IMR-90 (cell line): ENCODE measurements at places on chromosomes 12 and 14. TPM values are rescaled to one million over a fixed set of nuclear protein-coding genes. Genes with fewer than 3 reads are reported as not detected.

DNA sequence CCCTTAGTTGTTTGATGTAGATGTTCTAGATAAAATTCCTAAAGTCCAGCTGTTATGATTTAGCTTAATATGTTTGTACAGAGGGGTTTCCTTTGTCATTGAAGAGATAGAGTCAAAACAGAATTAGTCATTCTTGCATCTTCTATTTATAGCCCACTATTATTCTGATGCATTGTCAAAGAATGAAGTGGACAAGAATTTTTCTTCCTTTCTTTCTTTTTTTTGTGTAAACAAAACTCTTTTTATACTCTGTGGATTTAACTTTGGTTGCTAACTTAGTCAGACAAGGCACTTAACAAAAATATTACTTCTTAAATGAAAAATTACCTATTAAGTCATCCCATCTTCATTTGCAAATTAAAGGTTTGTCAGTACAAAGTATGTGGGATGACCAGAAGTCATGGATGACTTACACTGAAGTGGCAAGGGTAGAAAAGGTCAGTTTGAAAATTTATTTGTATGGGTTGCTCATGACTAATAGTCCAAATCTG is 215.6 kb upstream of the DDHD1 start:
- peaks cover 17% of the 10 kb centered on the region for H3K4me1 ChIP-seq
- peak; percentile 88 for DNase-seq
- H3K4me3 ChIP-seq: no peak overlapping the region
- H3K27me3 ChIP-seq: peaks cover 2% of the 10 kb centered on the region; the same call in 1 of the 2 replicates

DNA sequence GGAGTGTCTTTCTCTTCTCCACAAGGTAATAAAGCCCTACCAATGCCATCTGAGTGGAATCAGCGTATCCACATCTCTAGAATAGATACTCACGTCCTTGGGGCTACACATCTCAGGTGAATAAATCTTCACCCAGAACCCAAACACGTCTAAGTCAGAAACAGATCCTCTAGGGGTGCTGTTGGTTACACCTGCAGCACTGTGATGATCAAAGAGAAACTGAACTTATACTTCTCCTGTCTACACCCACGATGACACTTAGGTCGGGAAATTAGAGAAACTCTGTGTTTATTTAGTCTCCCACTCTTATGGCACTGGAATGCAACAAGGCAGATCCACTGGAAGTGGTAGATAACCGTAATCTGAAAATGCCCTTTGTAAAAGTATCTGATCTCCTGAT is 46.2 kb downstream of the WIF1 start:
- H3K36me3 ChIP-seq: no peaks in the 10 kb centered on the region
- H3K27ac ChIP-seq: no peak overlapping the region
- H3K4me3 ChIP-seq: no peak overlapping the region

GRCh38 chr14:78091361-78091760 is 78.8 kb upstream of the NRXN3 start:
- no peaks in the 10 kb centered on the region for H3K27me3 ChIP-seq
- H3K27ac ChIP-seq: no peak overlapping the region
- no peaks in the 10 kb centered on the region for H3K4me1 ChIP-seq

GRCh38 chr14:89607453-89607852 is 190.4 kb upstream of the FOXN3 start:
- H3K4me3 ChIP-seq: no peak overlapping the region
- no peaks in the 10 kb centered on the region for H3K27me3 ChIP-seq
- peaks cover 1% of the 10 kb centered on the region; the same call in 1 of the 2 replicates for H3K36me3 ChIP-seq
- peak; percentile 40 for DNase-seq
- H3K4me1 ChIP-seq: no peaks in the 10 kb centered on the region
- no peak overlapping the region for H3K27ac ChIP-seq

DNA sequence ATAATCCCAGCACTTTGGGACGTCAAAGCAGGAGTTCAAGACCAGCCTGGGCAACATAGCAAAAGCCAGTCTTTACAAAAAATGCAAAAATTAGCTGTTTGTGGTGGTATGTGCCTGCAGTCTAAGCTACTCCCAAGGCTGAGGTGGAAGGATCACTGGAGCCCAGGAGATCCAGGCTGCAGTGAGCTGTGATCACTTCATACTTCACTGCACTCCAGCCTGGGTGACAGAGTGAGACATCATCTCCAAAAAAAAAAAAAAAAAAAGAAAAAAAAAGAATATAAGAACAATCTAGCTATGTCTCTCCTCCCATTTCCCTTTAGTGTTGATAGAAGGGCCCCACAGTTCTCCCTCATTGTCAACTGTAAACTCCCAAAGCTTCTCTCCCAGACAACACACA is 3.5 kb upstream of the BCAT1 start:
- peaks cover 5% of the 10 kb centered on the region for H3K4me1 ChIP-seq
- no peaks in the 10 kb centered on the region for H3K36me3 ChIP-seq
- no peaks in the 10 kb centered on the region for H3K27me3 ChIP-seq
- H3K27ac ChIP-seq: no peak overlapping the region
- H3K4me3 ChIP-seq: no peak overlapping the region
- DNase-seq: no peak

GRCh38 chr12:96811083-96811482 is 96.0 kb upstream of the NEDD1 start:
- peak; percentile 85 for DNase-seq
- H3K4me3 ChIP-seq: no peak overlapping the region
- H3K36me3 ChIP-seq: no peaks in the 10 kb centered on the region
- H3K27ac ChIP-seq: no peak overlapping the region
- H3K4me1 ChIP-seq: no peaks in the 10 kb centered on the region

DNA sequence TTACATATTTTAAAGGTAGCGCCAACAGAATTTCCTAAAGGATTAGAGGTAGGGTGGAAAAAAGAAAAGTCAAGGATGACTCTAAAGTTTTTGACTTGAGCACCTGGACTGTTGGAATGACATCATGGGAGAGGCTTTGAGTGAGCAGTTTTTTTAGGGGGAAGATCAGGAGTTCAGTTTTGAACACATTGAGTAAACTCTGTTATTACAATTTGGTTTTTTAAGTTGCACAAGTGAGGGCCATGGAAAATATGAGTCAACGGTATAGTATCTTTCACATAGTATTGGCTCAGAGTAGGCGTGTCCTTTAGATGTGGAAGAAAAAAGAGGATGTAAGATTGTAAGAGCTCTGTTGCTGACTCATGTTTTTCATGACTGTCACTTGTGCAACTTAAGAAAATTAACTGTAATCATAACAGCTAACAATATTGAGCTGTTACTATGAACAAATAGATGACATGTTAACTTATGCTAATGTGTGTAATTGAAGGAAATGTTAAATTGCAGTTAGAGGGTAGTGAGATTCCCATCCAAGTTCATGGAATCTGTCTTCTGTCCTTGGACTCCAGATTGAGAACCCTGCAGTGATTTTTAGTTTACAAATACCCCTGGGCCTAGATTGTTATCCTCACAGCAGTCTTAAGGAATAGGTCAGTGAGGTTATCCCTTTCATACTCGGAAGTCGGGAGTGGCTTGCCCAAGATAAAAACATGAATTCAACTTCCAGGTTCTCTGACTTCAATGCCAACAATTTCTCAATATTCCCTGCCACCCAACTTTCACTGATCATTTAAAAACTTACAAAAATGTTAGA is 48.2 kb upstream of the ATP2B1 start:
- H3K27me3 ChIP-seq: no peaks in the 10 kb centered on the region
- H3K27ac ChIP-seq: peak overlapping the region; percentile 76; the same call in 1 of the 2 replicates
- peak; percentile 99 for DNase-seq
- no peaks in the 10 kb centered on the region for H3K36me3 ChIP-seq
- H3K4me1 ChIP-seq: peaks cover 8% of the 10 kb centered on the region

GRCh38 chr12:98149270-98149669 is 366.1 kb upstream of the TMPO start:
- H3K27me3 ChIP-seq: no peaks in the 10 kb centered on the region
- H3K27ac ChIP-seq: no peak overlapping the region
- no peak for DNase-seq
- H3K36me3 ChIP-seq: no peaks in the 10 kb centered on the region
- no peak overlapping the region for H3K4me3 ChIP-seq

GRCh38 chr14:100409651-100410050 is 86.5 kb downstream of the SLC25A47 start:
- peaks cover 7% of the 10 kb centered on the region; the same call in 1 of the 2 replicates for H3K4me1 ChIP-seq
- H3K4me3 ChIP-seq: no peak overlapping the region

DNA sequence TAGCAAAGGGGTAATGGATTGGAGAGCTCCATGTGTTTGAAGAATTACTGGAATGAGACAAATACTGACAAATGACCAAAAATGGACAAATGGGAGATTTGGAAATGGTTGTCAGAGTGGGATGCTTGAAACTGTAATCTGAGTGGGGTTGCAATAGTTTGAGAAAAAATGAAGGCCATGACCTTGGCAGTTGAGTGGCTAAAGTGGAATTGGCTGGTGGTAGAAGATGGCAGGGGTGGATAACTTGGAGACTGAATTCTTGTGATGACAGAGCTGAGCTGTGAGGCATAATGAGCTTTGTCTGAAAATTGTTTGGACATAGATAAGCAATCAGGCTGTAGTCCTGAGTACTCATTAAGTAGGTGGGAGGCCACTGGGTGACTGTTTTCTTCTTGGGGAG is 222.5 kb upstream of the PRICKLE1 start:
- DNase-seq: no peak
- H3K27ac ChIP-seq: no peak overlapping the region
- peaks cover 4% of the 10 kb centered on the region for H3K4me1 ChIP-seq
- no peaks in the 10 kb centered on the region for H3K36me3 ChIP-seq
- no peak overlapping the region for H3K4me3 ChIP-seq
- H3K27me3 ChIP-seq: no peaks in the 10 kb centered on the region

DNA sequence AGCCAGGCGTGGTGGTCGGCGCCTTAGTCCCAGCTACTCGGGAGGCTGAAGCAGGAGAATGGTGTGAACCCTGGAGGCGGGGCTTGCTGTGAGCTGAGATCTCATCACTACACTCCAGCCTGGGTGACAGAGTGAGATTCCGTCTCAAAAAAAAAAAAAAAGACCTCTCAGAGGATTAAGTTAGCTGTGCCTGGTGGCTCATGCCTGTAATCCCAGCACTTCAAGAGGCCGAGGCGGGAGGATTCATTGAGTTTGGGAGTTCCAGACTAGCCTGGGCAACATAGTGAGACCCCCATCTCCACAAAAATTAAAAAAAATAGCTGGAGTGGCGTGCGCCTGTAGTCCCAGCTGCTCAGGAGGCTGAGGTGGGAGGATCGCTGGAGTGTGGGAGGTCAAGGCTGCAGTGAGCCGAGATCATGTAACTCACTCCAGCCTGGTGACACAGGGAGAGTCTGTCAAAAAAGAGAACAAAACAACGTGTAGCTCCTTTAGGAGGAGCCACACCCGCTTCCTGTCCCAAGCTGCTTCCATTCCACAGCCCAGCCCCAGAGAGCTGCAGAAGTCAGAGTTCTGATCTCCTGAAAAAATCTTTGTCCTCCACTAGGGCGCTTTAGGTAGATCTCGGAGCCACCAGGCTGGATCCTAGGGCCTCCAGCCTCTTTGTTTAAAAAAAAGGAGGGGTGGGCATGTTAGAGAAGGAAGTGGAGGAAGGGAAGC is 11.5 kb upstream of the ULK1 start:
- peaks cover 20% of the 10 kb centered on the region for H3K27me3 ChIP-seq
- H3K4me1 ChIP-seq: no peaks in the 10 kb centered on the region
- no peak overlapping the region for H3K27ac ChIP-seq
- no peak overlapping the region for H3K4me3 ChIP-seq

DNA sequence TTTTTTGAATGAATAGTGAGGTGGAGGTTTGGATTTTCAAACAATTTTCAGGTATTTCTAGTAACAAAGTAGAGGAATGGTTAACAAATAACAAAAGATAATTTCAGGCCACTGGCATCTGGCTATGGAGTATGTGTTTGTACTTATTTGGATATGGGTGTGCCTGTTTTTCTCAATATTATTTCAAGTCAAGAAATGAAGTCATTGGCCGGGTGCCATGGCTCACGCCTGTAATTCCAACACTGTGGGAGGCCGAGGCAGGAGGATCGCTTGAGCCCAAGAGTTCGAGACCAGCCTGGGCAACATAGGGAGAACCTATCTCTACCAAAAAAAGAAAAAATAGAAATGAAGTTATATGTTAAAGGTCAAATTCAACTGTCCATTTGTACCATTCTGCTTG is 13.9 kb downstream of the SLC35E3 start:
- no peaks in the 10 kb centered on the region for H3K4me1 ChIP-seq
- DNase-seq: no peak
- H3K27me3 ChIP-seq: no peaks in the 10 kb centered on the region
- no peak overlapping the region for H3K4me3 ChIP-seq
- H3K36me3 ChIP-seq: peaks cover 18% of the 10 kb centered on the region
- H3K27ac ChIP-seq: no peak overlapping the region

DNA sequence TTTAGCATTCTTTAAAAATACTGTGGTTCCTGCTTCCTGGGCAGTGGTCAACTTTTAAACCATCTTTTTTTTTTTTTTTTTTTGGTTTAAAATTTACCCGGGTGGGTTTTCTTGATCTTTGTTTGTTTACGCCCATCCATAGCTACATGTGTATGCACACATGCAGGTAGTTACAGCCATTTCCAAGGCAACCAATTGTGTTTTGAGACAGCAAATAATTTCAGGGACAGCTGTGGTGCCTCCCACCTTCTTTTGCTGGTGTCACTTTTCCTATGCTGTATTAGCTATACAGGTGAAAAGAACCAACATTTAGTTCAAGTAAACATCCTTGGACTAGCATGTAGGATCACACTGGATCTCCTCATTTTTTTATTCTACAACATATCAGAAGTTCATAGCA is 52.0 kb upstream of the PSMA6 start:
- no peak for DNase-seq
- H3K27ac ChIP-seq: no peak overlapping the region
- no peak overlapping the region for H3K4me3 ChIP-seq
- no peaks in the 10 kb centered on the region for H3K4me1 ChIP-seq
- H3K36me3 ChIP-seq: 0 out of 2 replicates have a peak, but pooled peaks cover 1% of the 10 kb centered on the region
- no peaks in the 10 kb centered on the region for H3K27me3 ChIP-seq

- H3K36me3 ChIP-seq: no peaks in the 10 kb centered on the region
- no peak overlapping the region for H3K27ac ChIP-seq
Observed at GRCh38 chr12:56955631-56956256, 1.7 kb downstream of the RDH16 start.

DNA sequence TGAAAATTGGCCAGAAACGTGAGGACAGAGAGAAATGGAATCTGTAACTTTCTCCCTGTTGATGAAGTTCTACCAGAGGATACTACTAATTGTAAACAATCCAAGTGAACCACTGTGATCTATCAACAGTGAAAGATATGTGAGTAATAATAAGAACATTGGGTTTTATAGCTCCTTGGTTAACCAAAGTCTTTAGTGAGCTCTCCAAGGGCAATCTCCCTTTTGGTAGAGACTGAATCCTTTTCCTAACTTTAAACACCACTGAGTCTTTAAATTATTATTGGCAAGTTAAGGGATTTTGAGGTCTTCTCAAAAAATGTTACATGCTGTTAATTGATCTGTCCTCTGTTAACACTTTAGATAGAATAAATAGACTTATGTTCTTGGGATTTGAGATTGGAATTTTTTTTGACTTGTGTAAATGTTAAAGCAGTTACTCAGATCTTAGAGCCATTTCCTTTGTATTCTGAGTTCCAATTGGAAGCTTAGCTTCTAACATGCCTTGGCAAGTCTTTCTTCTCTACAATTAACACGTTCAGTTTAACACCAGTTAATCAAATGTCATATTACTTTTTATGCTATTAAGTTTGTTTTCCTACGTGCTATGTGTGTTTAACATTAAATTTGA is 338.2 kb upstream of the DDHD1 start:
- H3K4me1 ChIP-seq: peaks cover 5% of the 10 kb centered on the region
- H3K4me3 ChIP-seq: no peak overlapping the region
- peak; percentile 28 for DNase-seq

- no peak overlapping the region for H3K27ac ChIP-seq
- H3K27me3 ChIP-seq: no peaks in the 10 kb centered on the region; the same call in 1 of the 2 replicates
- peak; percentile 77 for DNase-seq
- no peaks in the 10 kb centered on the region for H3K36me3 ChIP-seq
- H3K4me1 ChIP-seq: peaks cover 4% of the 10 kb centered on the region
- H3K4me3 ChIP-seq: no peak overlapping the region
Observed at GRCh38 chr12:42921741-42922504, 332.4 kb upstream of the PRICKLE1 start.

Gene GARIN6
- not detected in 2 replicates for total RNA-seq

Gene PTPRQ
- total RNA-seq: 1.4 and 2.8 TPM in 2 replicates

Gene C1QL4
- 0.18 and 0.28 TPM in 2 replicates for total RNA-seq

Gene EML5
- total RNA-seq: 22.2 and 34.7 TPM in 2 replicates

Gene SERPINA12
- total RNA-seq: not detected in 2 replicates

Gene KRT85
- total RNA-seq: not detected in 2 replicates

Gene SLC35E3
- total RNA-seq: 3.6 TPM in 2 replicates
